ENCODE measurements at places on chromosomes 7 and 10. TPM values are rescaled to one million over a fixed set of nuclear protein-coding genes. Genes with fewer than 3 reads are reported as not detected.

GPR15LG gene
- total RNA-seq, result not detected

RBP3 gene
- total RNA-seq, result not detected

PDK4 gene
- total RNA-seq, result under 0.01 TPM

SKIDA1 gene
- total RNA-seq, result 0.30 TPM

COL28A1 gene
- total RNA-seq, result 0.32 TPM

GNGT1 gene
- total RNA-seq, result not detected

UFSP1 gene
- 8.6 TPM for total RNA-seq

TRIP6 gene
- 46.9 TPM for total RNA-seq

HOXA6 gene
- 5.8 TPM for total RNA-seq

PSTK gene
- total RNA-seq, result 5.0 TPM

HTR5A gene
- not detected for total RNA-seq

LBX1 gene
- total RNA-seq, result not detected

VIM gene
- 2,353 TPM for total RNA-seq

TUBB8 gene
- not detected for total RNA-seq

STRIP2 gene
- total RNA-seq, result 3.3 TPM

SYT15 gene
- 0.59 TPM for total RNA-seq

AGR2 gene
- not detected for total RNA-seq

CLCN1 gene
- not detected for total RNA-seq

CTAGE4 gene
- not detected for total RNA-seq

MRLN gene
- total RNA-seq, result not detected

NAT16 gene
- not detected for total RNA-seq

CYP3A7 gene
- 0.30 TPM for total RNA-seq

KIAA1549 gene
- 3.6 TPM for total RNA-seq

INTS15 gene
- total RNA-seq, result 8.9 TPM

CPN1 gene
- not detected for total RNA-seq

UTF1 gene
- total RNA-seq, result not detected

LRMDA gene
- 0.30 TPM for total RNA-seq

GPR37 gene
- 0.23 TPM for total RNA-seq

MYL7 gene
- not detected for total RNA-seq

GHRHR gene
- total RNA-seq, result not detected

ACSL5 gene
- 0.30 TPM for total RNA-seq

CYP3A4 gene
- not detected for total RNA-seq

OR9A2 gene
- not detected for total RNA-seq

ZPBP gene
- total RNA-seq, result not detected

OPN1SW gene
- not detected for total RNA-seq

CNPY1 gene
- not detected for total RNA-seq

DNAJB12 gene
- 23.8 TPM for total RNA-seq

HDAC9 gene
- 3.3 TPM for total RNA-seq
